ENCODE measurements at places on chromosomes 3 and 15.

DNA sequence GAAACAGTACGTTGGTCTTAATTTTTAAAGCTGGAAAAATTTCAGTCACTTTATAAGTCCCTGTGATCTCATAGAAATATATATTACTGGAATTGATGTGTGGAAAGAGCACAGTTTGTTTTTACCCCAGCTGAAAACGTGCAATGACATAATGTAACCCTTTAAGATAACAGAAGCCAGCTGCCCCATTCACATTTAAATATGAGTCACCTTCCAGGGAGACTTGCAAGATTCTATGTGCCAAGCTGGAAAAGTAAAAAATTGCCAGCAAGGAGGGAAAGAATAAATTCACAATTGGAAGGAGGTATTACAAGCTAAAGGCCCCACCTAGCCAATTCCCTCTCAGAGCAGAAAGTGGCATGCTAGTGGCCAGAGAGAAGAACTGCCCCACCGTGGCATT lies 50.2 kb downstream of the SAMMSON start:
- DNase-seq: no peak

GRCh38 chr3:193776626-193777358 lies 183.8 kb downstream of the OPA1 start:
- DNase-seq: no peak

DNA sequence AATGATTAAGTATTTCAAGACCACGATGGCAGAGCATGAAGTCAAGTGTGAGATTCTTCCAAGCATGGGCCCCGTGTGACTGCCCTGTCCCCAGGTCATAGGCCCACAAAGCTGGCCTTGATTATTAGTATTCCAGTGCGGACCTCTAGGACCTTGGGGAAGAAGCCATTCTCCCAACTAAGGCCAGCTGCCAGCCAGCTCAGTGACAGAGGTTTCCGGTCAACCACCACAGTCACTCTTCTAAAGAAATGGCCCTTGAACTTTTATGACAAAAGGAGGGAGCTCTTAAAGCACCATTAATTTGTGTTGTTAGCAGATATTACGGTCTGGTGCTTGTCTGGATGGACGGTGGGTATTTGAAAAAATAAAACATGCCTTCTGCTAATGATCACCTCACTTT lies 28.0 kb downstream of the FAM3D start:
- DNase-seq: no peak

DNA sequence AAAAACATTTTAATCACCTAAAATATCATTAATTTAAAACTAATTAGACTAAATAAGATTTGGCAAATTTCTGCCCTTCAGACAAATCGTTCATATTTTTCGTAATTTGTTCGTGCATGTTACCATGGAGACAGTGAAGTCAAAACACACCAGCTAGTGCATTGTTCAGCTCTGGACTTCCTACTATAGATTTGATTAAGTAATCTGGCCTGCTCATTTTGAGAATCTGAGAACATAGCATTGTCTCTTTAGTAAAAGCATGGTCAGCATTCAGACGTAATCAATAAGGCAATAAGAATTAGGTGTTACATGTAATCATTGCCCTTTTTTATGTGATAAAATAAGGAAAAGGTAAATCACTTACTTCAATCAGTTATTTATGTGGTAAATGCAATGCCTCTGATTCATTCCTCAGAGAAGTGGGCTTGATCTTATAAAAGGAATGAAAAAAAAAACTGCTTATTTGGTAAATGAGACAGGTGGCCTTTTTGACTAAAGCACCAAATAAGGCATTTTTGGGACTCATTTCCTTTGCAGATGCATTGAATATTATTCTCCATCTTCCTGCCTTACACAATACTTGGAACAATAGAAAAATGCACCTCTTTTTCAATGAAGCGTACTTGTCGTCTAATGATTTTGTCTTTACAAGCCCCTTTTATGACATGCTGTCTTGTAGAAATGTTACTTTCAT lies 84.5 kb upstream of the FNDC3B start:
- DNase-seq: no peak

- no peak for DNase-seq
These were observed 193.7 kb downstream of the TCF12 start for GRCh38 chr15:57112178-57112577.

DNA sequence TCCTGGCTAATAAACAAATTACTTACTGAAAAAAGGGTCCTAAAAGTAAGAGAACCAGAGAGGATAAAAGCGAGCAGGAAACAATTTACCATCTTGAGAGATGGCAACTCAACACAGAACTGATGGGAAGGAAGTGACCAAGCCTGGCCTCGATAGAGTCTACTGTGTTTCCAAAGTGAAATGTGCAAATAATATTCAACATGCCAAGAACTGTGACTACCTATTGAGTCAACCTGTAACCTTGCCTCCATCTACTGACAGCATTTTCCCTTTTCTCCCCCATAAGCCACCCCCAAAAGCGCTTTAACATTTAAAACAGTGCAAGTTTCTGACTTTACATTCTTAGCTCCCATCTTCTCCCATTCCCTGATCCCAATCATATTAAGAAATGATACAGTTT lies 75.4 kb upstream of the PSMD6 start:
- no peak for DNase-seq

DNA sequence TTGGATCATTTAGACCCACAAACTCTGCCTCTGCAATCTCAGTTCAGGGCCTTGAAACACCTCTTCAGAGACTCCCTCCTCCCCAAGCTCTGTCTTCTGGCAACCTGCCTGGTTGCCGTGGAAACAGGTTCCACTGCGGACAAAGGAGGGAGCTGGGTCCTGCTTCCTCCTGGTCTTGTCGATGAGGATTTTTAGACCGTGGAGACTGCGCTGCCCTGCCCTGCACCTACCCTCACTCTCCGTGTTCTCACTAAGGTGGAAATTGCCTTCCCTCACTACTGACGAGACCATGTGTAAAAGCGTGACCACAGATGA lies at the start of gene RTP1:
TSS of gene RTP1 (plus strand) at position 152 of the 315 bp plus-strand sequence. CDS start at position 182, 30 bp downstream.
- no peak for DNase-seq

DNA sequence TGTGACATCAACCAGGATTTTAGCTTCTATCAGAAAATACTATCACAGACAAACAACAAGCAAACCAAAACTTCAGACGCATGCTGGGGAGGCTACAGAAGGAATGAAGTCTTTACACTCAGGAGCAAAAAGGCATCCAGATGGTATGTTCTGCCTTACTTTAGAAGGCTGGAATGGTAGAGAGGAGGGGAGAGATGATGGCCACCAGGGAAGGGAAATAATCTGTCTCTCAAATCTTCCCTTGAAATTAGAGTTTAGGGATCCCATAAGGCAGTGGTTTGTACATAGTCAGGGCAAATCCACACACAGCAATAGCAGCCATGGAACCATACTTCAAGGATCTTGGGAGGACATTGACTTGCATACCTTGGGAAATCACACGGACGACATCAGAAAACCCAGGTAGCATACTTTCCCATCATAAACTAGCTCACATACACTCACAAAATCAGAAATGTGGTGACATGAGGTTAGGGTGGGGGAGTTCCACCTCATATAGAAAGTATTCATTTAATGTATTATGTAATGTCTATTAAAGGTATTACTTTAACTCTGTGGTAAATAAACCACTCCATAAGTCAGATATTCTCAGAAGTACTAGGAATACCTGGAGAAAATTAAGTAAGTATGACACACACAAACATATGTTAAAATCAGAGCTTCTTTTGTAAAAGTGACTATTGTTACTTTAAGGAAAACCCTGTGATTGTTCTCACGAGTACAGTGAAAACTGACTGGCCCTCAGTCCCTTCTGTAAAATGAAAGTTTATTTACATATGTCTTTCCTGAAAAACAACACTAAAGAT lies 9.4 kb downstream of the BTLA start:
- no peak for DNase-seq

- DNase-seq: no peak
These were observed 10.6 kb downstream of the TPM1 start for GRCh38 chr15:63052961-63053698.

DNA sequence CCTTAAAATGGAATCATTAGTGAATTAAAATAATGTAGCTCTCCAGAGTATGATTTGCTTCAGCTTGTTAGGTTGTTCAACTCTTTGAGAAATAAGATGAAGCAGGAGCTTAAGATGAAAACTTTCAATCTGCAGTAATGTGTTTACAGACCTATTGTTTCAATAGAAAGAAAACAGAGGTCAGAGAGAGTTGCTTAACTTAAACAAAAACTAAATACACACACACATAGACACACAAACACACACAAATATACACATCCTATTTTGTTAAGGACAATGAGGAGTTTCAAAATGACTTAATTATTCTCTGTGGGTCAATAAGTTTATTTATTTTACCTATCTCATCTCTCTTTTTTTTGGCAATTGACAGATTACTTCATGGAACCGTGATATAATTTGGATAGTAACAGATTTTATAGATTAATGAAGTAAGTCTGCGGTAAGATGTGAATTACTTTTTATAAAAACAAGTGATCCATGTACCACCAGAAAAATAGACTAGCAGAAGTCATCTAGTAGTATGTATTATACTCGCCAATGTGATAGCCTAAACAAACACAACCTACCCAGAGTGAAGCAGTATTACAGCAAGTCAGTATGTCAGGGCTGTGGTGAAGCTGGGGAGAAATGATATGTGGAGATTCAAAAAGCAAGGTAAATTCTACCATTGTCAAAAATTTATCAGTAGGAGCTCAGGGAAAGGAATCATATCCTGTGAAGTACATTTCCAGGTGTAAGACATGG lies 76.7 kb upstream of the DCBLD2 start:
- DNase-seq: no peak

DNA sequence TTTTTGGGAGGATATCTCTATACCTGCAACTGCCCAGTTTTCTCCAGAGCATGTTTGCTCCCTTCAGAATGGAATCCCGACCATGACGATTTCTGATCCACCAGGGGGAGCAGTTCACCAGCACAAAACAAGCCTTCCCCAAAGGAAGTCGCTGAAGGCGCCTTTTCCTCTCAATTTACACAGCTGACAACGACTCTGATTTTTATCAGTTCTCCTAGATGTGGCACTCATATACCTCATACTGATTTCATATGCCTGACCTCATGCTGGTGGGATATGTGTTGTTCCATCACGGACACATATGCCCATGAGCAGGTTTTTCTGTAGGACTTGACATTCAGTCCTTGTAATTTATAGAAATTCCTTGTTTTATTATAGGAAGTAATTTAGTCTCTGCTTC lies 1028.2 kb downstream of the MCTP2 start:
- DNase-seq: peak; percentile 45

DNA sequence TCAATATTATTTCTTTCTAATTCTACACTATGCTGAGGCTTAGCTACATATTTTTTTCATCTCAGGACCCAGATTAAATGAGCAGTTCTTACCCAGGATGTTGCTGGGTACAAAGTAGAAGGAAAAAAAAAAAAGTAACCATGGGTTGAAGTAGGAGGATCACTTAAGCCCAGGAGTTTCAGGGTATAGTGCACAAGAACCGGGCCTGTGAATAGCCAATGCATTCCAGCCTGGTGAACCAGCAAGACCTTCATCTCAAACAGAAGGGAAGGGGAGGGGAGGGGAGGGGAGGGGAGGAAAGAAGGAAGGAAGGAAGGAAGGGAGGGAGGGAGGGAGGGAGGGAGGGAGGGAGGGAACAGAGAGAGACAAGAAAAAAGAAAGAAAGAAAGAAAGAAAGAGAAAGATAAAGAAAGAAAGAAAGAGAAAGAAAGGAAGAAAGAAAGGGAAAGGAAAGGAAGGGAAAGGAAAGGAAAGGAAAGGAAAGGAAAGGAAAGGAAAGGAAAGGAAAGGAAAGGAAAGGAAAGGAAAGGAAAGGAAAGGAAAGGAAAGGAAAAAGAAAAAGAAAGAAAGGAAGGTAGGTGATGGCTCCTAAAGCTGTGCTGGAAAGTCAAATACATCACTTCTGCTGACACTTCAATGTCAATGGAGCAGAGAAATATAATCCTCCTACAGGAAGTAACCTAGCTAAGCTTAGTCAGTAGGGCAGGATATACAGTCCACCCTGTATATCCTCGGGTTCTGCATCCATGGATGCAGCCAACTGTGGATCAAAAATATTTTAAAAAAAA lies 206.8 kb upstream of the TGFBR2 start:
- no peak for DNase-seq

GRCh38 chr3:191292243-191293015 lies 36.8 kb upstream of the CCDC50 start:
- DNase-seq: no peak

GRCh38 chr15:40115670-40116093 lies 7.0 kb upstream of the BMF start:
- DNase-seq: no peak

GRCh38 chr15:60299452-60300047 lies 98.2 kb downstream of the ANXA2 start:
- no peak for DNase-seq

DNA sequence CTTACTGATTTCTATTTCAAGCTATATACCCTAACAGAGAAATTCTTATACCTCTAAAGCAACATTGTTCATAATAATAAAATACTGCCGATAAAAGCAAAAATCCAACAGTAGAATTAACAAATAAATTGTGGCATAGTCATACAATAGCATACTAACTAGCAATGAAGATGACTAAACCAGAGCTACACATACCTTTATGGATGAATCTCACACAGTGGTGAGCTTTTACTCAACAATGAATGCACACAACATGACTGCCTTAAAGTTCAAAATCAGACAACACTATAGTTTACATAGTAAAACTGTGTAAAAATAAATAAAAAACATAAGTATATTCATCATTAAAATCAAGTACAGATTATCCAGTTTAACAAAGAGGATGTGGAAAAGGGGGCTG lies 99.1 kb downstream of the NR1I2 start:
- no peak for DNase-seq

- no peak for DNase-seq
These were observed 38.7 kb upstream of the CCDC50 start for GRCh38 chr3:191290311-191291025.

GRCh38 chr3:151538456-151539393 lies 77.9 kb upstream of the IGSF10 start:
- no peak for DNase-seq

DNA sequence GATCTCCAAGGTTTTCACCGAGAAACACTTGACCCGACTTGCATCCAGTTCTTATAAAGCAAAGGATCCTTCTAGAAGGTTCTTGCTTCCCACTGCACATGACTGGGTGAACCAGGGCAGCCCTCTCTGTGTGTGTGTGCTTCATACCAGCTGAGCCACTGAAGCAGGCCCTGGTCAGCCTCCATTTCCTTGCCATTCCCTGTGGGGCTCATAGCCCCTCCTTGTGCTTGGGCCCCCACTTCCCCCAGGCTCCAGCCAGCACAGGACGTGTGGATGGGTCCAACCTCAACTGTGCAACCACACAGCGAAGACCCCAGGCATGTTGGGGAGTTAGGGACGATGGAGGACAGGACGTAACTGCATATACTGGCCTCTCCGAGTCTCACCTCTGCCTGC lies 15.5 kb downstream of the KLF15 start:
- DNase-seq: peak; percentile 41

- no peak for DNase-seq
These were observed 8.5 kb downstream of the POC1A start for GRCh38 chr3:52145736-52146110.

All from activated naive CD4-positive, alpha-beta T cell treated with anti-CD3 and anti-CD28 coated beads, Interleukin-2, amount 50 U/mL, for 72 hours (primary cell).